Stimulated activated CD4-positive, alpha-beta T cell treated with anti-CD3 and anti-CD28 coated beads, Interleukin-1b, Interleukin-23, amount 100 ng/mL, for 1 hour (primary cell): ENCODE measurements at places on chromosomes 5 and 9.

GRCh38 chr5:109692852-109693251, 3.1 kb downstream of the MAN2A1 start:
- DNase-seq: no peak

- no peak for DNase-seq
Observed at GRCh38 chr9:134908524-134909309, 9.0 kb downstream of the FCN1 start.

GRCh38 chr5:135217669-135218485, 181.2 kb downstream of the MACROH2A1 start:
- DNase-seq: no peak

DNA sequence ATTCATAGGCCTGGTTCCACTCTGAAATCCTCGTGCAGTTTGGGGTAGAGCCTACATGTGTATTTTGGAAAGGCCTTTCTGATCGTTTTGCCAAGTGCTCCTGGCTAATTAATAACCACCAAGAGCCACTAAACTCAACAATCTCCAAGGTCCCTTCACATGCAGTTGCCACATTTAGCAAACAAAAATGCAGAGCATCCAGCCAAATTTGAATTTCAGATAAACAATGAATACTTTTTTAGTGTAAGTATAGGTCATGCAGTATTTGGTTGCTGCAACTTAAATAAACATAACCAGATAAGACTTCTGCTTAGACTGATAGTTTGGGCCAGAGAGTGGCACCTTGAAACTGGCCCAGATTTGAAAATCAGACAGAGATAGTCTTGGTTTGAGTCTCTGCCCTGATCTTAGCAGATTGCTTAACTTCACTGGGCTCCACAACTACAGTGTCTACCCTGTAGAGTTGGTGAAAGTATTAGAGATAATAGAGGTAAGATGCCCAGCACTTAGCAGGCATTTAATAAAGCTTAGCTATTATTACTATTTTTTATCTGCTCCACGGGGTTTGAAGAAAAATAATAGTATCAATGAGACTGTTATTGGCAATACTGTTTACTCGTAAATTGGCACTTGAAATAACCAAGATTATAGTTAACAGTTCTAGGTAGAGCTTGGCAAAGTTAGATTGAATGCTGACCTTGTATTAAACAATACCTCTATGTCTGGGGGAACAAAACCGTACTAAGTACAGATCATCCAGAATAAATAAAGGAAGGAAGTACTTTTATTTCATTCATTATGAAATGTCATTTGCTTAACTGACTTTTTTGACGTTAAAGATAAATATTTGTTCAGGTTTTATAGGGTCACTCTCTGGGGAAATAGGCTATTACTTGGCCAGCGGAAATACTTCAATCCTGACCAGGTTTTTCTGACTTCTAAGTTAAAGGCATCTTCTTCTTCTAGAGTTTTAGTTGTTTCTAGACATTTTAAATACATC, 274.8 kb downstream of the DOCK8 start:
- DNase-seq: no peak
